ENCODE measurements at places on chromosomes 12 and 14. TPM values are rescaled to one million over a fixed set of nuclear protein-coding genes. Genes with fewer than 3 reads are reported as not detected.

The GPD1 gene
- total RNA-seq = not detected

The OVCH1 gene
- 0.51 TPM for total RNA-seq

The PLXNC1 gene
- 86.9 TPM for total RNA-seq

- DNase-seq = peak; percentile 11
These were observed 12.0 kb downstream of the CLSTN3 start for GRCh38 chr12:7142056-7142644.

DNA sequence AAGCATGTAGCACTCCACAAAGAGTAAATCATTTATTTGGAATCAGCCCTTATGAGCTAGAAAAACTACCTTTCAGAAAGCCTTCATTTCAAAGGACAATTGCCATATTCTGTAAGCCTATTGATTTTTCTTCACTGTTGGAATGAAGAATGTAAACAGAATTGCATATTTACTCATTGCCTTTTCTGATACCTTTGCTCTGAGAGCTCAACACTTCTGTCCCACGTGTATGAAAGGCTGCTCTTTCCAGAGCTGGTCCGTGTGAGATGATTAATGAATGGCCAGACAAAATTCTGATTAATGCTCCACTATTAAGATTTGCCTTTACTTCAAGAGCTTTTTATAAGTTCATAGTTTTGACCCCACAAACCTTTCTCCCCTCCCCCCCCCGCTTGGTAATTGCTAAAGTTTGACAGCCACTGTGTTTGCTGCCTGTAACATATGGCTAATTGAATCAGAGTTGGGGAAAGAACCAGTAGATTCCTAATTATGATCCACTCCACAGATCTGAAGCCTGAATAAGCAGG, 63.0 kb upstream of the PLEKHA5 start:
- no peak for DNase-seq

DNA sequence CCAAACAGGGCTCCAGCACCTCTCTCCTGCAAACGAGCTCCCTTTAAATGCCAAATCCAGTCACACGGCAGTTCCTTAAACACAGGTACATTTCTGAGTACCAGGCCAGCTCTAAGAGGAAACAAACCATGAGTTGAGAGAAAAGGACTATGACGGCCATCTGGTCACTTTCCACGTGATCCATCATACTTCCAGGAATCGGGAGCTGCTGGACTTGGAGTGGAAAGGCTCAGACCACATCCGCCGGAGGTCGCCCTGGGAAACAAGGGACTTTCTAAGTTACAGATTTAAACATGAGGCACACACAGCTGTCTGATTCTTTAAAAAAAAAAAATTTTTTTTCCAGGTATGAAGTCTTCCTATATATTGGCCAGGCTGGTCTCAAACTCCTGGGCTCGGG, 39.2 kb downstream of the ACADS start:
- DNase-seq = no peak

- no peak for DNase-seq
These were observed 282.5 kb downstream of the PRKD1 start for GRCh38 chr14:29645117-29645516.

DNA sequence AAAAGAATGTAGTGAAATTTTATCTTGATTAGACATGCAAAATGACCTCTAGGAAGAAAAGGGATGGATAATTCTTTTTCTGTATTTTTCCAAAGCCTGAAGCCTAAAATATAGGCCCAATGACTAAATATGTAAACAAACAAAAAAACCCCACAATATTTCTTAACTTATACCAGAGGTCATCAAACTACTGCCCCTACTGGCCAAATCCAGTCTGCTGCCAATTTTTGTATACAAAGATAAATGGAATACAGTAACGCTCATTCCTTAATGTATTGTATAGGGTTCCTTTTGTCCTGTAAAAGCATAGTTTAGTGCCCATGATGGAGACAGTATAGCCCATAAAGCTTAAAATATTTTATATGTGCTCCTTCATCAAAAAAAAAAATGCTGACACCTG, 145.7 kb upstream of the ALG10 start:
- DNase-seq = no peak

Measured in fibroblast of lung (primary cell).